ENCODE measurements at places on chromosomes 1 and 21. TPM values are rescaled to one million over a fixed set of nuclear protein-coding genes. Genes with fewer than 3 reads are reported as not detected.

Gene FYB2
- total RNA-seq, result not detected

Gene RNASEL
- 11.8 TPM for total RNA-seq

Gene LCE1D
- not detected for total RNA-seq

Gene TRAF3IP3
- total RNA-seq, result 1.6 TPM

- no peak for DNase-seq
- H3K27me3 ChIP-seq, result no peaks in the 10 kb centered on the region
- H3K27ac ChIP-seq, result no peak overlapping the region
- H3K4me1 ChIP-seq, result peaks cover 38% of the 10 kb centered on the region
- H3K4me3 ChIP-seq, result no peak overlapping the region
- no peaks in the 10 kb centered on the region for H3K36me3 ChIP-seq
Measured at GRCh38 chr1:46113948-46114347, 18.5 kb downstream of the PIK3R3 start.

DNA sequence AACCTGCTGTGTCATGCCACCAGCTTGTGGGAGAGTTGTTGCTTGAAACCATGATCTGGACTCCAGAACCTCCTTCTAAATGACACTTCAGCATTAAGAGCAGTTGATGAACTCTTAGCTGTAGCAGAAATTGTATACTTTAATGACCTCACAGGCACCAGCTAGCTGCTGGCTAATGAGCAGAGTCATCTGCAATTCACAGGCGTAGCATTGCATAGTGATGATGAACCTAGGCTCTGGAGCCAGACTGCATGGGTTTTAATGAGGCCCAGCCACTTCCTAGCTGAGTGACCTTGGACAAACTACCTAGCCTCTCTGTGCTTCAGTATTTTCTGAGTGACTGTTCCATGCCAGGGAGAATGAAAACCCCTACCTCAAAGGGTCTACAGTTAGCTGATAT lies 407.1 kb downstream of the LMO4 start:
- H3K4me1 ChIP-seq, result no peaks in the 10 kb centered on the region
- H3K36me3 ChIP-seq, result no peaks in the 10 kb centered on the region
- H3K27me3 ChIP-seq, result no peaks in the 10 kb centered on the region
- no peak overlapping the region for H3K27ac ChIP-seq
- DNase-seq, result no peak

DNA sequence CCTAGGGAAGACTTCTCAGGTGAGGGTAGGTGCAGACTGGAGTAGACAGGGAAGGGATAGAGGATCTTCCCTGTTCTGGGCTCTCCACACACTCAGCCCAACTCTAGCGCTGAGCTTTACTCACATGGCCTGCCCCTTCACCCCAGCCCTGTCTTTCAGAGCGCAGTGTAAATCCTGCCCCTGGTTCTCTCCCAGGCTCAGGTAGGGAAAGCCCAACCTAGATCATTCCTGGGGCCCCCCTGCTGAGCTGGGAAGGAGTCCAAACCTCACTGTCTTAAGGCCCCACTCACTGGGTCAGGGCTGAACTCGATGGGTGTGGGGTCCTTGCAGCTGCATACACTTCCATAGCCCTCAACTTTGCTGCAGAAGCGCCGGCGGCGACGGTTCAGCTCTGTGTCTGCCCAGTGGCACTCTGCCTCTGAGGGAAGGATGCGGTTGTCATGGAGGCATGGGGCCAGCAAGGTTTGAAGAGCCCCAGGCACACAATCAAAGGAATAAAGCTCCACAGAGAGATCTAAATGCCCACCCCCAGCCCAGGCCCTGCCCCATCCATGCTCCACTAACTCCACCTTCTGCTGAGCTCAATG lies 4.2 kb downstream of the POMGNT1 start:
- no peak for DNase-seq
- H3K27me3 ChIP-seq, result no peaks in the 10 kb centered on the region
- H3K4me1 ChIP-seq, result peaks cover 21% of the 10 kb centered on the region
- H3K36me3 ChIP-seq, result no peaks in the 10 kb centered on the region

DNA sequence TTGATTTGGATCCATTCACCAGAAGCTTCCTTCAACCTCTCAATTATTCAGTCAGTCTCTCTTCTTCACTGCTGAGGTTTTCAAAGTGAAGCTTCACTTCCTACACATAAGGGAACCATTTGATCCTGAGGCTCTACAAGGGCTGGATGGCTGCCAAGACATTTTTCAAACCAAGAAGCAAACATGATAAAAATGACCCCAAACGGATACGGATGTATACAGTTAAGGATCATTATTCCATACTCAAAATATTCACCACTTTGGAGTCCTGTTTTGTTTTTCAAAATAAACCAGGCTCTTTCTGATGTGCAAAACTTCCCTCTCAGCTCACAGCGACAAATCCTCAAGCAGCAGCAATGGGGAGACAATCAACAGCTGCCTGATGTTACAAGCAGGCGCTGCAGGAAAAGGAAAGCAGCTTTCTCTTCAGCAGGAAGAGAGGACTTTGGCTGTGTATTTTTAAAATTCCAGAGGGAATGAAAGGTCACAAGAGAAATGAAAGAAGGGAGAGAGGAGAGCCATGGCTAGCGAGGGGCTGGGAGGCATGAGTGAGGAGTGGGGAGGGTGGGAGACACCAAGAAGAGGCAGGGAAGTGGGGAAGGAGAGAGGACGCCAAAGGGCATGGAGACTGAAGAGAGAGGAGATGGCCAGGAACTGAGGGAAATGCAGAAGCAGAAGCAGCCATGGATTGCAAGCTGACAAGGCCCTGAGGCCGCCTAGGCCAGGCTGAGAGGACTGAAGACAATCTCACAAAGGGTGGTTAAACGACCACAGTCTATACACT lies 145.4 kb downstream of the SLC45A1 start:
- no peak overlapping the region for H3K27ac ChIP-seq
- H3K4me1 ChIP-seq, result peaks cover 29% of the 10 kb centered on the region
- H3K27me3 ChIP-seq, result no peaks in the 10 kb centered on the region
- DNase-seq, result no peak
- no peak overlapping the region for H3K4me3 ChIP-seq

GRCh38 chr1:67685558-67686266 lies 711 bp downstream of the GADD45A start:
- peaks cover 17% of the 10 kb centered on the region for H3K36me3 ChIP-seq
- H3K4me1 ChIP-seq, result peaks cover 26% of the 10 kb centered on the region
- peak overlapping the region; percentile 31 for H3K27ac ChIP-seq
- H3K27me3 ChIP-seq, result no peaks in the 10 kb centered on the region
- DNase-seq, result peak; percentile 74
